ENCODE measurements at places on chromosomes 16 and 17.

DNA sequence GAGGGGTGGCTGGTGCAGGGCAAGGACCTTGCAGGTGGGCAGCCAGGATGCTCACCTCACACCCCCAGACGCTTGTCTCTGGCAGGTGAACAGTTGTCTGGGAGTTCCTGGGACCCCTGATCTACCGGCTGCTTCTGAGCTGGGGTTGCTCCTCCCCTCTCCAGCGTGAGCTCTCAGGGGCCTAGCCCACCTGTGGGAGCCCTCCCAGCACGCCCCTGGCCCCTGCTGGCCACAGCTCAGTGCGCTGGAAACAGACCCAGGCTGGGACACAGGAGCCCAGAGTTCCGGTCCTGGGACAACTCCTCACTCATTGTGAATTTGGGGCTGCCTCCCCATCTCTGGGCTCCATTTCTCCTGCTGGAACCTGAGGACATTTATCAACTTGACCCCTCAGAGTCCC is 30.3 kb downstream of the ARHGAP23 start:
- no peak for DNase-seq

DNA sequence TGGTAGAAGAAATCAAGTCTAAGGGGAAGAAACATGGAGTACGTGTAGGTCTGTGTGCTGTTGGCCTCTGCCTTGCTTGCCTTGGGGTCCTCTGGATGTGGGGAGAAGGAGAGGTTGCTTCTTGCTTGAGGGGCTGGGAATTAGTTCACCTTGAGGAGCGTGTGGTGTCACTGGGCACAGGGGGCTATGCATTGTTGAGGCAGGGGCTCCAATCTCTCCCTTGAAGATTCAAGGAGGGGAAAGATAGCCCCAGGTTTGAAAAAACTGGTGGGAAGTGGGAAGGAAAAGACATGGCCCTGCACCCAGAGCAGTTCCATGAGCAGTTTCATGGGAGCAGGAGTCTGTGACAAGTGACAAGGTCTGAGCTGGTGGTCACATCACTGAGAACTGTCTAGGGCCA is 103.4 kb downstream of the CYLD start:
- DNase-seq = no peak

GRCh38 chr16:57315416-57315815 is 30.9 kb upstream of the PLLP start:
- DNase-seq = no peak

DNA sequence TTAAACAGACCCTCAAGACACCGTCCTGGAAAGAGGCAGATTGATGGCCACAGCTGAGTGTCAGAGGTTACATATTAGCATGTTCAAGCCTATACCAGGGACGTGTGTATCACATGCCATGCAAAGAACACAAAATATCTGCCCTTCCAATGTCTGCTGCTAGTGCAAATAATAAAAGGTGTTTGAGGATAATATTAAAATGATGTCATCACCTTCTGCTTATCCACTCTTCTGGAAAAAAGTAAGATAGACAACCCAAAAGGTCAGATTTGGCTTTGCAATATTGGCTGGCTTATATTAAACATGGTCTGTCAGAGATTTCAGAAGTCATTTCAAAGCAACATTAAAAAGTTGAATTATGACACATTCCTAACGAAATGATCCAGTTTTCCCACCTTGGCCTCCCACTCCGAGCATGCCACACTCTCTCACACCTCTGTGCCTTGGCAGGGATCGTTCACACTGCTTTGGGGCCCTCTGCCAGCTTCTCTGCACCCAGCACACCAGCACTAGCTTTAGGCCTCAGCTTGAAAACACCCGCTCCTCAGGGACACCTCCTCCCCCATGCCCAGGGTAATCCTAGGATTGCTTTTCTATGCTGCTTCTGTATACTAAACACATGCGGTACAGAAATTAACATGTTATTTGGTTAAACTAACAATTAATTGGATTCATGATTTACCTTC is 248.2 kb downstream of the NTN1 start:
- no peak for DNase-seq

GRCh38 chr17:27743281-27743885 is 56.9 kb downstream of the NOS2 start:
- DNase-seq = no peak
